ENCODE measurements at places on chromosomes 16 and 17.

- no peak for DNase-seq
These were observed 52.5 kb downstream of the CNGB1 start for GRCh38 chr16:57918444-57918843.

GRCh38 chr17:27660436-27660835, 29.4 kb downstream of the LGALS9 start:
- no peak for DNase-seq

DNA sequence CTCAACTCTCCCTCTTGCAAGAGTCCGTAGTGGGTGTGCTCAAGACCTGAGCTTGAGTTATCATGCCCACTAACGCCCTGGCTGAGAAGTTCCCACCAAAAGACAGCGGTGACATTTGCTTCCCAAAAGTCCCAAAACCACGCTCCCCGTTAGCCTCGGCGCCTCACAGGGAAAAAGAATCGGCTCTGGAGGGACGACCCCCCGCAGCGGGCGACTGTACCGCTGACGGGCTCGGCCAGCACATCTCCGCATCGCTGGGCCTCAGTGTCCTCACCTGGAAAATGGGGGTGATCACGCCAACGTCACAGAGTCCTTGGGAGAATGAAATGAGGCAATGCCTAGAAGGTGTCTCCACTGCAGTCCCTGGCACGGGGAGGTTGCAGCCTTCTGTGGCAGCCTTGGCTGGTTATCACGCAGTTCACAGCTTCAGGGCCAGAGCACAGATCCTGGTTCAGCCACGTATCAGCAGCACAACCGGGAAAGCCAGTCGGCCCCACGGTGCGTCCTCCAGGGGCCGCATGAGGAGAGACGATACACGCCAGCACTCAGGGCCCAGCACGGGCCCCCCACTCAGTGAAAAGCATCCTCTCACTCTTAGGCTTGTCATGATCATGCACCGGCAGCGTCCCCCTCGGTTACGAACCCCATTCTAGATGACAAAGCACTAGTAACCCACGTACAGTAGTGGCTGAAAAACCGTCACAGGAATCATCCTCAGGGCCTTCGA, 32.9 kb downstream of the NXN start:
- no peak for DNase-seq

DNA sequence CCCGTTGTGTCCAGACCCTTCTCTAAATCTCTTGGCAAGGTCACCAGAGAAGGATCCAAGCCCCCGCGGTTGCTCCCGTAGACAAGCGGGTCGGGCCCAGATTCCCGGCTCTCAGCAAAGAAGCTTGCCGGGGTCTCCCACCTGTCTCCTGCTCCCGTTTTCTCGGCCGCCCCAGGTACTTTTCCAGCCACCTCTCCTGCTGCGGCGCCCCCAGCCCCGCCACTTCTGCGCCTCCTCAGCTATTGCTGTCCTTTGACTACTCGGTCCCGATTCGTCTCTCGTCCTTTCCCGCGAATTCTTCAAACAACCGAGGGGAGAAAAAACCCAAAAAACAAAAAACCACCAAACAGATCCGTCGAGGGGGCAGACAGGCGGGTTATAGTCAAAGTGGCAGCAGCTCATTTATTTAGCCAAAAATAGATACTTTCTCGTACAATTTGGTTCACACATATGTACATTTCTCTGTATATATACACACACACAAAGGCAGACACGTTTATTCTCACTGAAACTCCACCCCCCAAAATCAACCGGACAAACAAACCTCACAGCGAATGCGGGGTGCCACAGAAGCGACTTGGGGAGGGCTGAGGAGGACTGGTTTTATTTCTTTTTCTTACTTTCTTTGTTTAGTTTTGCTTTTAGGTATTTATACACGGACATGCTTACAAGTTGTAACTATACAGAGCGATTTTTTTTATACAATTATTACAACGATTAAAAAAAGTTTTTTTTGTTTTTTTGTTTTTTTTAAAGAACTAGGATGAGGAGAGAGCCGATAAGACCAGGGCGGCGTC, 3.5 kb downstream of the IRX3 start:
- DNase-seq = no peak

- no peak for DNase-seq
These were observed 481 bp downstream of the PDK2 start for GRCh38 chr17:50095626-50096037.

- no peak for DNase-seq
These were observed 22.8 kb upstream of the CNEP1R1 start for GRCh38 chr16:50002190-50002589.

GRCh38 chr17:80474961-80475909, 1.2 kb downstream of the NPTX1 start:
- DNase-seq = no peak
